Left colon (tissue), 2 donors: ENCODE measurements at places on chromosomes 1 and 21.
A peak's percentile ranks its signal among the peaks of the same experiment; 100 is the strongest.

GRCh38 chr1:230501849-230502248, 75.7 kb upstream of the PGBD5 start:
- DNase-seq = peak; percentile 24

DNA sequence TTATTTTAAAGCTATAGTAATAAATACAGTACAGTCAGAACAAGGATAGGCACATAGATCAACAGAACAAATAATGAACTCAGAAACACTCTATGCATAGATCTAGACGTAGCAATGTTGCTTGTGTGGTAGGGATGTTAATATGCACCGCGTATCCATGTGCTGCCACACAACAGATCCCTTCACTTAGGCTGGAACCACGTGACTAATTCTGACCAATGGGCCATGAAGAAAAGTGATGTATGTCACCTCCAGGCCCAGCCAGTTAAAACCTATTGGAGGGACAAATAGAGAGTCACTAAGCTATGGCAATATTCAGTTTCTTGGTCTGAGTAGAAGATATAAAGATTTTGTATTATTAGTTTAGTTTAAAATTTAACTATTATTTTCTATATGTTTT, 91.4 kb downstream of the ADAMTS1 start:
- DNase-seq = no peak

GRCh38 chr21:25638660-25639550, at the start of gene JAM2:
JAM2 (plus strand) TSS chr21:25639258; CDS start chr21:25639822, 564 bp downstream.
- DNase-seq = peak; percentile 29

GRCh38 chr1:186429017-186429416, 31.9 kb downstream of the PDC start:
- DNase-seq = no peak

DNA sequence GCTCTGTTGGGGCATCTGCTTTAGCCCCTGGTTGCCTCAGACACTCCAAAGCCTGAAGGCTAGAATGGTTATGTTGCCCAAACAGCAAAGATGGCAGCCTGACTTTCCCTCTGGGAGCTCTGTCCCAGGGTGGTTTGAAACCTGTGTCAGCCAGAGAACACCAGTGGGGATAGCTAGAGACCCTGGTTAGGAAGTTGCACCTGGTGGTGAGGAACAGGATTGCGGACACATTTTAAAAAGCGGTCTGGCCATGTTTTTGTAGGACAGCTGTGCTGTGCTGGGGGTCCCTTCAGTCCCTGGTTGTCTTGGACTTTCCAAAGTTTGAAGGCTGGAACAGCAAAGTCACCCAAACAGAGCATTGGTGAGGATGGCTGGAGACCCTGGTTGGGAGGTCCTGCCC, 87.8 kb downstream of the DNM3 start:
- DNase-seq = no peak

GRCh38 chr1:40665335-40666171, at the start of gene RIMS3:
RIMS3 (minus strand) TSS chr1:40665682; CDS start chr1:40641925, 23,757 bp downstream.
- DNase-seq = peak; percentile 71

GRCh38 chr1:15501208-15502032, 22.6 kb downstream of the CASP9 start:
- DNase-seq = no peak

GRCh38 chr1:119133987-119134386, 6.5 kb downstream of the WARS2 start:
- DNase-seq = no peak

GRCh38 chr1:6827630-6828165, 42.4 kb downstream of the CAMTA1 start:
- no peak for DNase-seq

DNA sequence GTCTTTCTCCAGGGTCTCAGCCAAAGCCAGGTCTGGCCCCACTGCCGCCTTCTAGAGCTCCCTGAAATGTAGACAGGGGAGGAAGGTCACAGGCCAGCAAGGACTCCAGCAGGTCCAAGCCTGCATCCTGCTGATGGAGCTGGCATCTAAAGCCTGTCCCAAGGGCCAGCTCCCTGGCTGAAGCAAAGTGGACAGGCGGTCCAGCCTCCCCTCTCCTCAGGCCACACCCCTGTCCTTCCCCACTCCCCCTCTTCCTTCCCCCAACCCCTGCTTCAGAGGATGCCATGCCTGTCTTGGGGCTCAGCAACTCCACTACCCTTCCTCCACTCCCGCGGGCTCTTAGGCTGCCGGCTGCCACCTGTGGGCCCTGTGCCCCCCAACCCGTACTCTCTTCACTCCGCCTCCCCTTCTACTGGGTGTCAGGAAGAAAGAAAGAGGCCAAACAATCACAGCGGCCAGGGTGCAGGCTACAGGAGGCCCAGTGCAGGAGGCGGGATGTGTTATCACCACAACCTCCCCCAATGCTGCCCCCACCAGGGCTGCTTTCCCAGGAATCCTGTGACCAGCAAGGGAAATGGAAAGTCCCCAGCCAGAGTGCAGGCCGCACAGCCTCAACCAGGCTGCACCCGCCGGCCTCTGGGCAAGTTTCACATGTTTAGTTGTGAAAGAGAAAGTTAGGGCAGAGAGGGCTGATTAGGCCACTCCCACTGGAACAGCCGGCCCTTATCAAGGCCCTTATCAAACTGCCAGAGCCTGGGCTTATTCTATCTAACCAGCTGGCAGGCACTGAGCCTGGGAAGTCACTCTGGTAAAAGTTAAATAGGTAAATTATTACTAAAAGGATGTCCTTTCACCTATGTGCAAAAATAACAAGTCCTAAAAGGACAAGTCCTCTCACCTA, 34.1 kb downstream of the ACOT7 start:
- DNase-seq = peak; percentile 87

- peak; percentile 48 for DNase-seq
These were observed 570 bp upstream of the NPR1 start for GRCh38 chr1:153677718-153678518.

DNA sequence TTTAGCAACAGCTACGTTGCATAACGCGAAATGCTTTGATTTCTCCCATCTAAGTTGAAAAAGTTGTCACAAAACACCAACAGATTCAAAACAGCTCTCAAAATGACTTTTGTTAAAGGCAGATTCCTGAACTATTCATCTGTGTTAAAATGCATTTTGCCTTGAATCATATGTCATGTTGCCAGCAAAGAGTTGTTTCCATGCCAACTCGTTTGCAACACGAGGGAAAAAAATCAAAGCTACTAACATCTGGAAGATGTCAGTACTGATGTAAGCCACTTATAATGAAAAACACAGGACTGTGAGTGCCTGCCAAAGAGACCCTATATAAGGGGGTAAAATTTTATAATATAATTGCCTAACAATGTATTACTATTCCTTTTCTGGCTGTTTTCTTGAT, 182.7 kb upstream of the PTBP2 start:
- no peak for DNase-seq

DNA sequence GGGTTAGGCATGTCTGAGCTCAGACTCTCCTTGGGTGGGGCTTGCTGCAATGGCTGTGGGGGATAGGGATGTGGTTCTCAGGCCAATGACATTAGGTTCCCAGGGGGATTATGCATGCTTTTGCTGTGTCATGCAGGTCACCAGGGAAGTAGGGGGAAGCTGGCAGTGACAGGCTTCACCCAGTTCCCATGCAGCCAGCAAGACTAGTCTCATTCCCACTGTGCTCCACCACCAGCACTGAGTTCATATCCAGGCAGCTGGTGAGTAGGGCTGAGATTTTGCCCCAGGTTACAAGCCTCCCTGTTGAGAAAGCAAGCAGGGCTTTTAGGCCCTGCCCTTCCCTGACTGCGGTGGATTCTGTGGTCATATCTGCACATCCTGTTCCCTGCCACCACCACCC, 32.1 kb upstream of the PLA2G5 start:
- DNase-seq = no peak

GRCh38 chr1:145871994-145872924, 13.4 kb upstream of the PIAS3 start:
- peak; percentile 39 for DNase-seq

DNA sequence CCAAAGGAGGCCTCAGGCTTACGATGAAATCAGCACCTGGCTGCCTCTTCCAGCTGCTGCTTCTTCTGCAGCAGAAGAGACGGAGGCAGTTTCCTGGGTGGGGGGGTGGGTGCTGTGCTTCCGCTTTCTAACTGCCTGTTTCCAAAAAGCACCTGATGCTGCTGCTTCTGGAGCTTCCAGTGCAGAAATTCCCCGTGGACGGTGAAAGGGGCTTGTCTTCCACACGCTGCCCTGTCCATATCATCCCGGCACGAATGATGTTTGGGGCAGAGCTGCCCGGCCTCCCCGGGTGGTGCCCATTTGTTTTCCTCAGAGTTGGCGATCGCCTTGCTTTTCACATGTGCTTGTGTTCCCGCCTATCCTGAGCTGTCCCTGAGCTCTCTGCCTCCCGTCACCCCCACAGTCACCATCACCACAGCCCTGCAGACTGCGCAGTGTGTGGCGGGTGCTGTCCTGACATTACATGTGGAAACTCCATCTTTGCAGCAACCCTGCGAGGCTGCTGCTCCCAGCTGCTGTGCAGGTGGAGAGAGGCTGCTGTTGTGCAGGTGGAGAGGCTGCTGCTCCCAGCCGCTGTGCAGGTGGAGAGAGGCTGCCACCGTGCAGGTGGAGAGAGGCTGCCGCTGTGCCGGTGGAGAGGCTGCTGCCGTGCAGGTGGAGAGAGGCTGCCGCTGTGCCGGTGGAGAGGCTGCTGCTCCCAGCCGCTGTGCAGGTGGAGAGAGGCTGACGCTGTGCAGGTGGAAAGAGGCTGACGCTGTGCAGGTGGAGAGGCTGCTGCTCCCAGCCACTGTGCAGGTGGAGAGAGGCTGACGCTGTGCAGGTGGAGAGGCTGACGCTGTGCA, 1.8 kb downstream of the TTLL10 start:
- DNase-seq = no peak

DNA sequence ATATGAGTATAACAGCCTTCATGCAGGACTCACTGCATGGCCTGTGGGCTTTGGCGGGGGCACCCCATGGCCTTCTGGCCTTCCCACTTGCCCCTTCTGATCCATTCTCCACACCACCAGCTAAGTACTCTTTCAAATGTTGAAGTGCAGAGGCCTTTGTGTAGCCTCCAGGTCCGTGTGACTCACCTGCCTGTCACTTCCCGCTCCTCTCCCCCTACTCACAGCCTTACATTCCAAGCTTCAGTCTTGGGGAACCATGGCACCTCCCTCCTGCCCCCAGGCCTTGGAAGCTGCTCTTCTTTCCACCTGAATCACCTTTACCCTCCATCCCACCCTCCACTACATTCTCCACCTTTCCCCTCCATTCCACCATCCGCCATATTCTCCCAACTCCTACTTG, 69.6 kb downstream of the PGM1 start:
- no peak for DNase-seq

- DNase-seq = no peak
These were observed 19.8 kb downstream of the SLC37A1 start for GRCh38 chr21:42533306-42533962.

- no peak for DNase-seq
These were observed 19.6 kb upstream of the SDC3 start for GRCh38 chr1:30928171-30928570.

GRCh38 chr1:182293119-182293589, 98.4 kb downstream of the GLUL start:
- no peak for DNase-seq

DNA sequence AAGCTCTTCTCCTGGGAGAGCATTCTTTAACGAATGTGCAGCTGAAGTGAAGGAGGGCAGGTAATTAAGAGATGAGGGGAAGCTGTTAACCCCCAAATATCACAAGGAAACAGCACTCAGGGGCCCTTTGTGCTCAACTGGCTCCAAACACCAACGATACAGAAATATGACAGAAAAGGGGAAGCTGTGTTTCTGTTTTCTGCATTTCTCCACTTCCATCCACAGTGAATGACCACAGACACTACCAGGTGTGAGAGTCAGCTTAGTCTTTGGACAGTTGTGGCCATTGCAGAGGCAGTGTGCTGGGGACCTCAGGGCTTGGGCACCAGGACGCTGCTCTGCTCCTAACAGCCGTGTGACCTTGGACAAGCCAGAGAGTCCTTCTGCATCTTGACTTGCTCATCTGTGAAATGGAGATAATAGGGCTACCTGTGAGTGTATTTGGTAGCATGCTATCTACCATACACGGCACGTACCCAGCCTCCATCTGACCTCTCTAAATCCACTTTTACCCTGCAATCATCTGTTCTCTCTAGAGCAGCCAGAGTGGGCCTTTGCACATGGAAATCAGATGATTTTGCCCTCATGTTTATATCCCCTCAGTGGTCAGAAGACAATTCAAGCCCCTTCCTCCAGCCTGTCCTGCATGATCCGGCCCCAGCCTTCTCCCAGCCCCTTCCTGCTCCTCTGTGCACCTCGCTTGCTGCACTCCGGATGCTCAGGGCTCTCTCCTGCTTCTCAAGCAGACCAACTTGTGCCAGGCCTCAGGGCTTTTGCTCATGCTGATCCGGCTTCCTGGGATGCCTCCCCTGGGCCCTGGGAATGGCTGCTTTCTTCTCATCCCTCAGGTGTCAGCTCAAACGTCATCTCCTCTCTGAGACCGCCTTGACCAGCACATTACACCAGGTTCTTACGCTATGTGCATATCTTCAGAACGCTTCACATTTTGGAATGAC, 4.7 kb upstream of the TINAGL1 start:
- peak; percentile 1 for DNase-seq

DNA sequence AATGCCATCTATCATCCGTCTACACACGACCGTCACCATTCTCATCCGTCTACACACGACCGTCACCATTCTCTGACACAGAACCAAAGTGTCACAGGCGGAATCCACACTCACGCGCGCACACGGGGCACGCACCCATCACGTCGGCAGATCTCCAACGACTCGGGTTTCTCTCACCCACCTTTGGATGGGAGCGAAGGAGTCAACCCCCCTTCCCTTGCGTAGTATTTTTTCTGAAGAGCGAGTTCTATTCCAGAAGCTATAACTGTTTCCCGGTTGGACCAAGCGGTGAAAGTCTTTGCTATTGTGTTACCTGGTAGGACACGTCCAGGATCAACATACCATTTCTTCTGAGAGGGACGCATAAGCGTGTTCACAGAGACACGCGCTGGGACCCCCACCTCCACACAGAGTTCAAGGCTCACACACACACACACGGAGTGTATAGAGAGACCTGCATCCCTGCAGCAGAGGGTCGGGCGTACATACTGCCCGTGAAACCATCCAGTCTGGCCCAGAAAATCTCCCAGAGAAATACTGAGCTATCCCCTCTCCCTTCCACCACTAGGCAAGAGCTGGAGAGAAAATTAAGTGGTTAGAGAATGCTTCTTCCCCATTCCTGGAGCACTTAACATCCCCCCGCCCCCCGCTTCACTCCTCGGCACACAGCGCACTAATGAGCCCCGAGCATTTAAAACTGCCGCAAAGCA, 741 bp downstream of the DUSP10 start:
- peak; percentile 38 for DNase-seq

DNA sequence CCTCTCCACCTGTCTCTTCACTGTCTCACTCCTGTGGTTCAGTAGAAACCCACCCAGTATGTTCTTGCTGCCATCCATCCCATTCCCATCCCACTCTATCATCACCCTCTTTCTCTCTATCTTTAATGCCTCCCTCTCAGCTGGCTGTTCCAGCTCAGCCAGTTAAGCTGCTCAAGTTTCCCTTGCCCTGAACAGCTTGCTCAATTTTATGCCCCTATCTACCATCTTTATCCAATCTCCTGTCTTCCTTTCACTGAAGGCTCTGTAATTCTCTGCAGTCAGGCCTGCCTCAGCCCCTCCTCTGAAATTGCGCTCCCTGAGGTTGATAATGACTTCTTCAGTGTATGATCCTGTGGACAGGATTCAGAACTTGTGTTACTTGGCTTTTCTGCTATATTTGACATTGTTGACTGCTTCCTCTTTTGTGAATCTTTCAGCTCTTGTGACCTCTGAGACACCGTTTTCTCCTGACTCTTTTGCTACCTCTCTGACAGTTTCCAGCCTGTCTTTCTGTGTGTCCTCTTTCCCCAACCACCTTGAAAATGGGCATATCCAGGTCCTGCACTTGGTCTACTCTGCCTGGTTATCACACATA, 13.9 kb upstream of the BCAR3 start:
- DNase-seq = no peak
